ENCODE measurements at places on chromosomes 13 and 19. TPM values are rescaled to one million over a fixed set of nuclear protein-coding genes. Genes with fewer than 3 reads are reported as not detected.

The PLA2G4C gene
- polyA plus RNA-seq = 6.6 TPM

The IGFLR1 gene
- 5.5 TPM for polyA plus RNA-seq

The IGFL4 gene
- 1.2 TPM for polyA plus RNA-seq

The GPR12 gene
- not detected for polyA plus RNA-seq

The PGLYRP2 gene
- polyA plus RNA-seq = not detected

The CYP2B6 gene
- 0.21 TPM for polyA plus RNA-seq

The CCDC194 gene
- 0.27 TPM for polyA plus RNA-seq

The S1PR2 gene
- 47.6 TPM for polyA plus RNA-seq

The FBN3 gene
- polyA plus RNA-seq = 78.4 TPM

The ACP7 gene
- 0.21 TPM for polyA plus RNA-seq

The SERPINE3 gene
- polyA plus RNA-seq = 0.52 TPM

The NCR1 gene
- polyA plus RNA-seq = 0.57 TPM

The C19orf18 gene
- 5.7 TPM for polyA plus RNA-seq

The TMEM238 gene
- polyA plus RNA-seq = 0.60 TPM

The IGFL1 gene
- polyA plus RNA-seq = not detected

The TNFRSF19 gene
- polyA plus RNA-seq = 96.7 TPM

The SWSAP1 gene
- polyA plus RNA-seq = 2.1 TPM

The HIF3A gene
- polyA plus RNA-seq = 199 TPM

The RGCC gene
- 164 TPM for polyA plus RNA-seq

The FUT1 gene
- 8.6 TPM for polyA plus RNA-seq

The PEG3 gene
- polyA plus RNA-seq = 21.8 TPM

The GPR183 gene
- 9.3 TPM for polyA plus RNA-seq

The SHD gene
- polyA plus RNA-seq = not detected

The SLC25A30 gene
- polyA plus RNA-seq = 20.9 TPM

The ZNF880 gene
- 30.8 TPM for polyA plus RNA-seq

The TUBA3C gene
- not detected for polyA plus RNA-seq

The ZNF69 gene
- 25.0 TPM for polyA plus RNA-seq

The LSR gene
- 61.7 TPM for polyA plus RNA-seq

The CNFN gene
- 0.46 TPM for polyA plus RNA-seq

The C13orf46 gene
- 0.28 TPM for polyA plus RNA-seq

The NCCRP1 gene
- 0.25 TPM for polyA plus RNA-seq

The TMPRSS9 gene
- 0.45 TPM for polyA plus RNA-seq

The PTH2 gene
- not detected for polyA plus RNA-seq

The CEBPA gene
- 18.0 TPM for polyA plus RNA-seq

The TEX29 gene
- 0.63 TPM for polyA plus RNA-seq

The KIR2DL1 gene
- not detected for polyA plus RNA-seq

The ZNF541 gene
- polyA plus RNA-seq = 0.09 TPM

The CHST8 gene
- polyA plus RNA-seq = not detected

The BEST2 gene
- 0.17 TPM for polyA plus RNA-seq

The CCDC70 gene
- not detected for polyA plus RNA-seq

The S1PR5 gene
- polyA plus RNA-seq = 0.33 TPM

The TSEN34 gene
- polyA plus RNA-seq = 39.7 TPM

The TMEM221 gene
- polyA plus RNA-seq = 2.6 TPM

The C19orf67 gene
- 0.21 TPM for polyA plus RNA-seq

The CALR3 gene
- polyA plus RNA-seq = 0.26 TPM

All from left lung (tissue), 14 donors.